ENCODE measurements at places on chromosomes 3 and 15.

GRCh38 chr15:58771621-58772250 lies 634 bp downstream of the MINDY2 start:
- DNase-seq = no peak

- DNase-seq = peak; percentile 37
Measured at GRCh38 chr3:192570821-192571791, 156.2 kb downstream of the FGF12 start.

- no peak for DNase-seq
Measured at GRCh38 chr3:177978946-177979345, 557.3 kb upstream of the KCNMB2 start.

DNA sequence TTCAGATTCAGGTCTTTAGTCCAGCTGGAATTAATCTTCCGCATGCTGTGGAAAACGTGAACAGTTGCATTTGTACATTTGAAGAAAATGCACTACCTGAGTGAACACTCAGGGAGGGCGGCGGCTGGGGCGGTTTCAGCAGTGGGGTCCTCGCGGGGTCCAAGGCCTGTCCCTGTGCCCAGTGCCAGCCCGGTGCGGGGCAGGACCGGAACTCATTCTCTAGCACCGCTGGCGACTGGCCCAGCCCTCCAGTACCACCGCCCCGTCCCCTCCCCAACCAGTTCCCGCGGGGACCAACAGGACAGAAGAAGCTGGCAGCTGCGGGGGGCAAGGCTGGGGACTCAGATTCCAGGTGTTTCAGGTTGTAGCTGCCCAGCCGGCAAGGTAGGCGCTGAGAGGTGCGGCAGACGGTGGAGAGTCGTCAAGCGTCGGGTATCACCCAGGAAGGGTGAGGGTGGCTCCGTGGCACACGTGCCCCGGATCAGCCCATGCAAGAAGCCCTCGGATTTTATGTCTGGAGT lies 72.2 kb upstream of the ARNT2 start:
- DNase-seq = no peak

GRCh38 chr15:90823455-90823974 lies 44.9 kb upstream of the FURIN start:
- no peak for DNase-seq

DNA sequence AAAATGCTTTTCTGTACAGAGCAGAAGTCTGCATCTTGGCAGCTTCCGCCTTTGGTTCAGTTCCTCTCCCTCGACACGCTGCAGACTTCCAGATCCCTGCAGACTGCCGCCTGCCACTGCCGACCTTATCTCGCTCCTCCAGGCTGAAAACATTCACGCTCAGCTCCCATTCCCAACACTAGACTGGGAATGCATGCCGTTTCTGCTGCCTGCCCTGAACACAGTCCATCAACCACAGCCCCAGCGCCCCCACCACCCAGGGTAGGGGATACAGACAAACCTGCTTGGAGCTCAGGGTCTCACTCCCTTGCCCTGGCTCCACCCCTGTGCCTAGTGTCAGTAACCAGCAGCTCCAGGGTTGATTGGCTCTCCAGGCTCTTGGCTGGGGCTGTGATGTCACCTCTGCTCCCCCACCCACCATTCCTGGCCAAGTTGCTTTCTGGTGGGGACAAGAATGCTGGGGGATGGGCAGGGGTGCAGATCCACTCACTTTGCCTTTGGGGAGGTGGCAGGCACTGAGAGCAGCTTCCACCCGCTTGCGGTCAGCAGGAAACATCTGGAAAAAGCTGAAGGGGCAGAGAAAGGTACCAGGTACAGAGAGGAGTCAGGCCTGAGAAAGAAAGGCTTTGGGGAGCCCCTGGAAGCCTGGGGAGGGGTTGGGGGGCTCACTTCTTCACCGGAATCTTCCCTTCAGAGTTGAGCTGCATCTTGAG lies 6.1 kb downstream of the PLCB2 start:
- DNase-seq = no peak

DNA sequence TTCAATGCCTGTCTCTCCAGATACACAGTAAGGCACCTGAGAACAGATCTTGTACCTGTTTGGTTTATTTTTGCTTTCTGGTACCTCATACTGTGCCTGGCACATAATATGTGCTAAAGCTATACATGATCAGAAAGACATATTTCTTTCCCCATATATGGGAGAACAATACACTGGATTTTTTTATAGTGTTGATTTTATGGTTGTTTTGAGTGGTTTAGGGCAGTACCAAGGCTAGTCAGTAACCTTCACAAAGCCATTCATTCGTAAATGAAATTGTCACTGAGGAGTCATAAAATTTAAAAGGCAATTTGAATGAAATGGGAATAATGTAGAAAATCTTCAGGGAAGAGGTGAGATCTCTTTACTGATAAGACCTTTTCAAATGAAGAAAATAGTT lies 810.2 kb downstream of the TUSC7 start:
- no peak for DNase-seq

GRCh38 chr3:462851-463250 lies 266.3 kb downstream of the CHL1 start:
- no peak for DNase-seq

DNA sequence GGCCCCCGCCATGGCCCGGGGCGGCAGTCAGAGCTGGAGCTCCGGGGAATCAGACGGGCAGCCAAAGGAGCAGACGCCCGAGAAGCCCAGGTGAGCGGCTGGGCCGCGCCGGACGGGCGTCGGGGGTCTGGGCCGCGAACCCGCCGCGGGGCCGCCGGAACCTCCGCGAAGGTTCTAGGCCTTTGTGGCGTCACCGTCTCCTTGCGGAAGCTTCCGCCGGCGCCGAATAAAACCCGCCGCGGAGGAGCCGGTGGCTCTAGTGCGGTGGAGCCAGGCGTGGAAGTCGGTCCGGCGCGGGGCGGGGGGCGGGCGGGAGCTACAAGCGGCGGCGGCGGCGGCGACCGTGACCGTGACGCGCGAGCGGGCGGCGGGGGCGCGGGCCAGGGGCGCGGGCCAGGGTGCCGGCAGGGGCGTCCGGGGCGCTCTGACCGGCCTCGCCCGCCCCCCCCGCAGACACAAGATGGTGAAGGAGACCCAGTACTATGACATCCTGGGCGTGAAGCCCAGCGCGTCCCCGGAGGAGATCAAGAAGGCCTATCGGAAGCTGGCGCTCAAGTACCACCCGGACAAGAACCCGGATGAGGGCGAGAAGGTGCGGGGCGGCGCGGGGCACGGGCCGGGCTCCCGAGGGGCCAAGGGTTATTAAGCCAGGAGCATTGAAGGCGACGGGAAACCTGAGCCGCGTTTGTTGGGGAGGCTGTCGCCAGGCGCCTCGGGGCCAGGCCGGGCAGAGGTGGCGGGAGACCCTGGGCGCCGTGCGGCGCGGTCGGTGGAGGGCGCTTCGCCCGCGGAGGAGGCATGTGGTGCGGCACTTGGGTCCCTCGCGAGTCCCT lies at the start of gene DNAJA4:
TSS of gene DNAJA4 (plus strand) at position 259 of the 833 bp plus-strand sequence. CDS start at position 461, 202 bp downstream.
- DNase-seq = no peak

GRCh38 chr3:127484601-127485388 lies 105.7 kb downstream of the TPRA1 start:
- DNase-seq = no peak

GRCh38 chr3:106719583-106719982 lies 657.7 kb upstream of the CCDC54 start:
- DNase-seq = no peak

DNA sequence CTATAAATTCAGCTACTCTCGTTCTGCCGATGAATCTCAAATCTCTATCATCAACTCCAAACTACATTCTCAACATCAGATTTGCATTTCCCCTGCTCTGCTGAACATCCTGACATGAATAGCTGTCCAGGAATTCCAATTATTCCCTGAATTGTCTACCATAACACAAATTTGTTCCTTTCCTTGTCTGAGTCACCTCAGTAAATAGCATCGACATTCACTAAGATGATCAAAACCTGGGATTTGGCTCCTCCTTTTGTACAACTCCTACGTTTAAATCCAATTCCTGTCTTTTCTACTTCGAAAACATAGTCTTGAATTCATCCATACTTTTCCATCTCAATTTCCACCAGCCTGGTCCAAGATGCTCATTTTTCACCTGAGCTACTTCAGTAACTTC lies 107.0 kb downstream of the GREM1 start:
- DNase-seq = no peak

DNA sequence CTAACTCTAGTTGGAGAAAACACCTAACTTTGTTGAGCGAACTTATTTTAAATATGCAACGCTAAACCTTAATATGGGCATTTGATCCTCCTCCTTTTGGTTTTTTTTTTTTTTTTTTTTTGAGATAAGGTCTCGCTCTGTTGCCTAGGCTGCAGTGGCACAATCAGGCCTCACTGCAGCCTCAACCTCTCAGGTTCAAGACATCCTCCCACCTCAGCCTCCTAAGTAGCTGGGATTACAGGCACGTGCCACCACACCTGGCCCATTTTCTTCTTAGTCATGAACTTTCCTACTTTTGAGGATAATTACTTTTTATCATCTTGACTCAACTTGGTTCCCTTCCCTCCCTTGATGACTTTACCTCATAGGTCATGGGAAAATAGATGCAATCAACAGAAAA lies 3.9 kb downstream of the NUSAP1 start:
- DNase-seq = no peak

DNA sequence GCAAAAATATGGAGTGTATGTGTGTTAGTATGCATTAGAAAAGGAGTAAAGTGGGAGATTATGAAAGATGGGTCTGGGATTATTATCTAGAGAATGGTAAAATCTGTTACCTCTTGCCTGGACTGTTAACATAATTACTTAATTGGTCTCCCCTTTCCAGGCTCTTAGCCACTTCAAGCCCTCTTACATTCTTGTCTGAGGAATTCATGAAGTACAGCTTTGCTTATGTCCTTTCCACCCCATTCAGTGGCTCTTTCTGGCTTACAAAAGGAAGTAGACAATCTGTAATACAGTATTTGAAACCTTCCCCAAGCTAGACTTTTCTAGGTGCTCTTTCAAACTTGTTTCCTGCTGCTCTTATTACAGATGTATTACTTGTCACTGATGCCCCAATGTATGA lies 129.8 kb downstream of the MBNL1 start:
- DNase-seq = no peak

- no peak for DNase-seq
Measured at GRCh38 chr3:101850246-101851051, 1.1 kb downstream of the NFKBIZ start.

GRCh38 chr3:133540896-133541674 lies 32.4 kb upstream of the CDV3 start:
- DNase-seq = no peak

DNA sequence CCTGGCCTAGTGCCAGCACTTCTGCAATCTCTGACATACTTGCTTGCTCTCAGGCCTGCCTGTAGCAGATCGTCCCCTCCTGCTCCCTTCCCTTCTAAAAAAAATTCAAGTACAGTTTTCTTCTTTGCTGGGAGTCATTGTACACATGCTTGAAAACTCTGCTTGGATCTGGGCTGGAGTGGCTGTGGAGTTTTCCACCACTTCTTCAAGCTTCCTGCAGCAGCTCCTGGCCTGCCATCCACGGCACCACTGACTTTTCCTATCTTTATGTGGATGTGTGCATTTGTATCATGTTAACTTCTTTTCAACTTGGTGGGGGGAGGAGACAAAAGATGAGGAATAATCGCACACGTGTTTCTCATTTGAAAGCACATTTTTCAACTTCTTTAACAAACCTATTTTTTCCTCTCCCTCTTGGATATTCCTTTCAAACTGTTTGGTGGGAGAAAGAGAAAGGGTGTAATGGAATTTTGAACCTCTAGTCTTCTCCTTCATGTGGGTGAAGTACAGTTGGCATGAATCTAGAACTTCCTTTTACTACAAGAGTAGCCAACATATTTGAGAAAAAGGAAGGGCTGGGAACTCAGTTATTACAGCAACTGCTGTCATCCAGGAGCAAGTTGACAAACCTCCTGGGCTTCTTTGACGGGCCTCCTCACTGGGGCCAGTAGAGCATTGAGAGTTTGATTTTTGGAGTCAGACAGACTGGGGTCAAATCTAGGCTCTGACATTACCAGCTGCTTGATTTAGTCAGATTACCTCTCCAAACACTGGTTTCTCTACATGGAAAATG lies 61.2 kb upstream of the LRTM1 start:
- DNase-seq = no peak

GRCh38 chr3:9746330-9746729 lies 3.4 kb upstream of the OGG1 start:
- DNase-seq = no peak

GRCh38 chr3:13574798-13575451 lies 26.0 kb downstream of the FBLN2 start:
- no peak for DNase-seq

DNA sequence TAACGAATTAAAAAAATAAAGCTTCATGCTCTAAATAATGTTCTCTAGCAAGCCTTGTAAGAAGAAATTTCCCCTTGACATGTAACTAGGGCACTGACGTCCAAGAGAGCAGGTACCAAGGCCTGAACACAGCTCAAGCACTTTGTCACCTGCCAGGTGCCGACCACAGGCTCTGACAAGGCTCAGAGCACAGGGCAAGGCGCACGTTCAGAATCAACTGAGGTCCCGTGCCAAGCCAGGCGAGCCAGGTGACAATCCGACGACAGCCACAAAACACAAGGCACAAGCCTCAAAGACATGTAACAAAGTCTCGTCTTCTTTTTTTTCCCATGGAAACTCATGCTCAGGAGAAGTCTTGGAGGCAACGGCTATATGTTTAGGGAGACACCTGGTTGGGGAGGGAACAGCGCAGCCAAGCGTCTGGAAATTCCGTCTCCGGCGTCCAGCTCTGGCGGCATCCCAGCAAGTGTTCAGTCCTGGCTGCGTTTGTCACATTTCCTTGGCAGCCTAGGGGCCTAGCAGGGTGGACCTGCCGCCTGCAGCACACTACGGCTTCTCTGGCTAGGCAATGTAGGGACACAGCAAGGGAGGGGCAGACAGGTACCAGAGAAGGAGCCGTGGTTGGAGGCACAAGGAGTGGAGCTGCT lies 76.7 kb downstream of the ADAMTS17 start:
- no peak for DNase-seq

DNA sequence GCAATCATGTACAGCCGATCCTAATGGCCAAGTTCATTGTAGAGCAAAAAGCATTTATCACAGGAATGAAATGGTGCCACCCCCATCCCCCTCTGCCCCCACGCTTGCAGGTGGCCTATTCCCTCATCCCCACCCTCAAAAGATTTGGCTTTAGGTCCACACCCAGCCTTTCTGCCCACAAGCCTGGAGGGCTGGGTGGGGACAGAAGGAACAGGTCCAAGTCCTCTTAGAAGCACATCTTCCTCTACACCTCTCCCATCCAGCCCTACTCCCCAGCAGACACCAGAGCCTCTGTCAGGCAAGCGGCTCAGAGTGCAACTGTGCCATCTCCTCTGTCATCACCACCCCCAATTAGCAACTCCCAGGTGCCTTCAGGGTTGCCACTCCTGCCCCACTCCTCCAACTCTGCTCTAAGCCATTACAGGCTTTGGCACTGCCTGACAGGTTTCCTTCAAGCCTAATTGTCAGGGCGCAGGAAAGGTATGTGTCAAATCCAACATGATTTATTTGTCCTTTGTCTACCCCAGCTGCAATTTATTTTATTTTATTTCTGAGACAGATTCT lies 49.4 kb downstream of the DAPK2 start:
- DNase-seq = no peak

GRCh38 chr3:60890226-60890625 lies 361.0 kb downstream of the FHIT start:
- no peak for DNase-seq

GRCh38 chr15:63035977-63036376 lies 6.6 kb upstream of the TPM1 start:
- no peak for DNase-seq

- DNase-seq = no peak
Measured at GRCh38 chr3:2097641-2098191, 950 bp upstream of the CNTN4 start.

All from NCI-H1694 (cell line).